RWPE2 (cell line): ENCODE measurements at places on chromosomes 3 and 15.
A peak's percentile ranks its signal among the peaks of the same experiment; 100 is the strongest.

- no peak overlapping the region for H3K4me3 ChIP-seq
- DNase-seq: peak; percentile 51
- H3K4me1 ChIP-seq: no peaks in the 10 kb centered on the region
- no peaks in the 10 kb centered on the region for H3K27me3 ChIP-seq
Observed at GRCh38 chr15:58528188-58528870, 96.5 kb downstream of the LIPC start.

GRCh38 chr3:80592792-80593191 lies 825.0 kb upstream of the ROBO1 start:
- no peaks in the 10 kb centered on the region for H3K4me1 ChIP-seq
- H3K4me3 ChIP-seq: no peak overlapping the region
- DNase-seq: no peak
- H3K27ac ChIP-seq: no peak overlapping the region

- H3K4me3 ChIP-seq: no peak overlapping the region
- H3K27ac ChIP-seq: no peak overlapping the region
- DNase-seq: no peak
- H3K36me3 ChIP-seq: no peaks in the 10 kb centered on the region
- H3K4me1 ChIP-seq: no peaks in the 10 kb centered on the region
Observed at GRCh38 chr3:66099541-66100065, 60.9 kb upstream of the MAGI1 start.

DNA sequence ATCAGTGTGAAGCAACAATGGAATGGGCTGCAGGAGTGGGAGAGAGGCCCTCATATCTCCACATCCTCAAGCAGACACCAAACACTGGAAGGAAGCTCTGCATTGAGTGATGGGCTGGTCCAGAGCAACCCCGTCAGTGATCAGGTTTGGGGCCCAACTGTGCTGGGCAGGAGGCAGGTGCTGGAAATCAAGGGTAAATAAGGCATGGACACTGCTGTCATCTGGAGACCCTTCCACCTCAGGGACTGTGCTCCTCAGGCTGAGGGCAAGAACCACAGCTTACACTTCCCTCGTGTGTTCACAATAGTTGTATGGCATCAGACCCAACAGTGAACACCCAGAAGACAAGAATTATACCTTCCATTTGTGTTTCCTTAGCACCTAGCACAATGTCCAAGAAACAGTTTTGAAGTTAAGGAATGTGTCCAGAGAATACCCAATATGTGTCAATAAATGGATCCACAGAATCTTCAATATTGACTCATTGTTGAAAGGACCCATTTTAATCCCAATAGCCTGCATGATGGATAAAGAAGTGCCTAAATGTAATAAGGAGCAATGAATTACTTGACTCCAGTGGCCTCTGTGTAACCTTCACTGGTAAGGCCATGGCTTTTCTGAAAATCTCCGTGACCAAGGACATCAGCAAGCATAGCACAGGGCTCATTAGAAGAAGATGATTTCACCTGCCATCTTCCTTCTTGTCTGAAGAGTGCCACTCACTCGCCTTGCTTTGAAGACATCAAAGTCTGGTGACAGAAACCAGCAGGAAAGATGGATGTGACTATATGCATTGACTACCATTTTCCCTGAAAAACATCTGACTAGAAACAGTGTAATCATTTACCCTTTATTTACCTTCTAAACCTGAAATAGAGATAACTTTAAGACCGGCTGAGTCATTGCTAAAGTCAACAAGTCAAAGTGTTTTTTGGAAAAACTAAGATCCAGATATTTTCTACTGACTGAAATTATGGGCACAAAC lies 7.0 kb upstream of the AHSG start:
- H3K27me3 ChIP-seq: no peaks in the 10 kb centered on the region
- H3K27ac ChIP-seq: no peak overlapping the region
- H3K36me3 ChIP-seq: no peaks in the 10 kb centered on the region
- DNase-seq: no peak

- H3K27me3 ChIP-seq: no peaks in the 10 kb centered on the region
- H3K27ac ChIP-seq: no peak overlapping the region
- H3K36me3 ChIP-seq: no peaks in the 10 kb centered on the region
Observed at GRCh38 chr3:13045904-13046568, 27.2 kb downstream of the IQSEC1 start.

GRCh38 chr15:100048736-100049135 lies 293.0 kb downstream of the ADAMTS17 start:
- peaks cover 8% of the 10 kb centered on the region for H3K4me1 ChIP-seq
- no peak overlapping the region for H3K27ac ChIP-seq
- DNase-seq: peak; percentile 66
- H3K4me3 ChIP-seq: no peak overlapping the region
- no peaks in the 10 kb centered on the region for H3K36me3 ChIP-seq

DNA sequence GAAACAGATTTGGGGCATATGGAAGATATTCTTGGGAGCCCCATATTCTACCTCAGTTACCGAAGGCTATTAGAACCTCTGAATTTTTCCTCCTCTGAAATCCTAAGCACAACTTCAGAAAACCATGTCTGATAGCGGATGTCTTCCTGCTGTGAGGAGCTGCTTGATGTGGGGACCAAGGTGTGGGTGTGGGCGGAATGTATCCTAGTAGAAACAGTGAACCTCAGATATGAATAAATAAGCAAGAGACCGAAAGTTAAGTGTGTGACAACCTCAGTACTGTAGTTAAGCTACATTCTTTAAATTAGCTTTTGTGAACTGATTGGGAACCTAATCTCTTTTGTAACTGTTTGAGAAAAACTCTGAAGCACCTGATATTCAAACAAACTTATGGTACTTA lies 46.9 kb downstream of the SENP2 start:
- no peak overlapping the region for H3K27ac ChIP-seq
- DNase-seq: no peak
- no peak overlapping the region for H3K4me3 ChIP-seq
- no peaks in the 10 kb centered on the region for H3K27me3 ChIP-seq
- H3K36me3 ChIP-seq: peaks cover 22% of the 10 kb centered on the region

- DNase-seq: no peak
- H3K36me3 ChIP-seq: no peaks in the 10 kb centered on the region
- H3K4me1 ChIP-seq: no peaks in the 10 kb centered on the region
- H3K4me3 ChIP-seq: no peak overlapping the region
Observed at GRCh38 chr3:124217542-124217941, 225.6 kb upstream of the ROPN1 start.
